Muscle of back (tissue), 13 donors: ENCODE measurements at places on chromosomes 2 and 18.

- DNase-seq: no peak
Measured at GRCh38 chr2:152319822-152320570, 15.0 kb upstream of the FMNL2 start.

DNA sequence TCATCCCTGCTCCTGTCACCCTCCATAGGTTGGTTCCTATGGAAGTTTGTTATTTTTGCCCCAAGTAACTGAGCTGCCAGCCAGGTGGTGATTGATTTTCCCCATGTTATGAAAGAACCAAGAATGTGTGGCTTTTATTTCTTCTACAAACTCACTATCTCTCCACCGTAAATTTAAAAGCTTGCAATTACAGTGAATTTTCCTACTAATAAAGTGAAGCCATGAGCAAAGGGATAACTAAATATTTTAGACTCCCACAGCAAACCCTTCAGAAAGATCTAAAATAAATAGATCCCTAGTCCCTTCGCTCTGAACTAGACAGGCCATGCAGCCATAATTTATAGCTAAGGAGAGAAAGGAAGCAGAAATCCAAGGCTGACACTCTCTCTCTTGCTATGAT, 6.2 kb upstream of the KIAA2012 start:
- no peak for DNase-seq

DNA sequence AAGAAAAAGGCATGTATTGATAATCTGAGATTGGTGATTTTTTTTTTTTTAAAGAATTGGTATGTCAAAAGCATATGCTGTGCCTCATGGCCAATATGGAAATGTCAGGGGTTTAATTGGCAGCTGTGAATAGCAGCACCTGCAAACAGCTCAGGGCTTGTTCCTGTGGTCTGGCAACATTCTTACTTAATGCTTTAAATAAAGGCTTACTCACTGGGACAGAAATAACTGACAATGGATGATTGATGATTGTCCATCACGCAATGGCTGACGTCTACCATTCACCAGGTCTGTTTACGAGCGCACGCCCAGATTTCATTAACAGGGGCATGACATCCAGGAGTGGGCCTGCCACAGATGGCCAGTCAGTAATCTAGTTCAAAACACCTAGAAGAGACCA, 66.7 kb downstream of the ETAA1 start:
- DNase-seq: no peak

DNA sequence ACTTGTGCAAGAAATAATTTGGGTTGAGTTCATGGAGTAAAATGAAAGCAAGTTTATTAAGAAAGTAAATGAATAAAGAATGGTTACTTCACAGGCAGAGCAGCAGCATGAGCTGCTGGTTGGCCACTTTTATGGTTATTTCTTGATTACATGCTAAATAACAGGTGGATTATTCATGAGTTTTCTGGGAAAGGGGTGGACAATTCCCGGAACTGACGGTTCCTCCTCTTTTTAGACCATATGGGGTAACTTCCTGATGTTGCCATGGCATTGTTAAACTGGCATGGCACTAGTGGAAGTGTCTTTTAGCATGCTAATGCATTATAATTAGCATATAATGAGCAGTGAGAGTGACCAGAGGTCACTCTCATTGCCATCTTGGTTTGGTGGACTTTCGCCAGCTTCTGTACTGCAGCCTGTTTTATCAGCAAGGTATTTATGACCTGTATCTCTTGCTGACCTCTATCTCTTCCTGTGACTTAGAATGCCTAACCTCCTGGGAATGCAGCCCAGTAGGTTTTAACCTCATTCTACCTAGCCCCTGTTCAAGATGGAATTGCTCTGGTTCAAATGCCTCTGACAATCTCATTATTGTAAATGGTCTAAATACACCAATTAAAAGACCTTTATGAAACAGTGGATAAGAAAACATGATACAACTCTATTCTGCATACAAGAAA, 114.1 kb upstream of the FIGN start:
- no peak for DNase-seq

DNA sequence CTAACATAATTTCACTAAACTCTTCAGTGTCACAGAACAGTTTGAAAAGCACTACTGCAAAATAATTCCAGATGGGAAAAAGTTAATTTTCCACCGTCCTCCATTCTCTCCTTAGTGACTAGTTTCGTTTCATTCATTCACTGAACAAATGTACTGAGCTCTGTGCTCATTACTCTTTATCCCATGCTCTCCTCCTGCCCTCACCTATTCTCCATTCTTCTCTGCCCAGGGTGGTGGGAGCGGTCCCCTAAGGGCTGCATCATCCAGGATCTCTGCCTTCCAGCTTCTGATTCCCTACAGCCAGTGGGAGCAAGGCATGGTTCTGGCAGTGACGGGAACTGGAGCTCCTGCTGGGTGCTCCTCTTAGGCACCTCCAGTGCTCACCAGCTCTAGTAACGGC, 133.9 kb upstream of the TLK1 start:
- DNase-seq: no peak

- no peak for DNase-seq
Measured at GRCh38 chr2:12712881-12713280, 3.9 kb upstream of the TRIB2 start.

DNA sequence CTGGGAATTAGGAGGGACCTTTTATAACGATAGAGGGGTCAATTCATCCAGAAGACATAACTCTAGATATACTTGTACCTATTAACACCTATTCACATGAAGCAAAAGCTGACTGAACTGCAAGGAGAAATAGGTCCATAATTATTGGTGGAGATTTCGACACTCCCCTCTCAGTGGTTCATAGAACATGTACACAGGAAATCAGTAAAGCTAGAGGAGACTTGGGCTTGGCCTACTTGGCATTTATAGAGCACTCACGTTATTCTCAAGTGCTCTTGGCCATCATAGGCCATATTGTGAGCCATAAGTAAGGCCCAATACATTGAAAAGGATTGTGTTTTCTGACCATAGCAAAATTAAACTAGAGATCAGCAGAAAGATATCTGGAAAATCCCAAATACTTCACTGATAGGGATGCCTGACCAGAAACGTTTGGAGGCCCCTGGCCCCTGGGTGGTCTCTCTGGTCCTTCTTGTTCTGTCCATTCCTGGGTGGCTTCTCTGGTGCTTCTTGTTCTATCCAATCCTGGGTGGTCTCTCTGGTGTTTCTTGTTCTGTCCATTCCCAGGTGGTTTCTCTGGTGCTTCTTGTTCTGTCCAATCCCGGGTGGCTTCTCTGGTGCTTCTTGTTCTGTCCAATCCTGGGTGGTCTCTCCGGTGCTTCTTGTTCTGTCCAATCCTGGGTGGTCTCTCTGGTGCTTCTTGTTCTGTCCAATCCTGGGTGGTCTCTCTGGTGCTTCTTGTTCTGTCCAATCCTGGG, 49.0 kb downstream of the SNED1 start:
- no peak for DNase-seq

DNA sequence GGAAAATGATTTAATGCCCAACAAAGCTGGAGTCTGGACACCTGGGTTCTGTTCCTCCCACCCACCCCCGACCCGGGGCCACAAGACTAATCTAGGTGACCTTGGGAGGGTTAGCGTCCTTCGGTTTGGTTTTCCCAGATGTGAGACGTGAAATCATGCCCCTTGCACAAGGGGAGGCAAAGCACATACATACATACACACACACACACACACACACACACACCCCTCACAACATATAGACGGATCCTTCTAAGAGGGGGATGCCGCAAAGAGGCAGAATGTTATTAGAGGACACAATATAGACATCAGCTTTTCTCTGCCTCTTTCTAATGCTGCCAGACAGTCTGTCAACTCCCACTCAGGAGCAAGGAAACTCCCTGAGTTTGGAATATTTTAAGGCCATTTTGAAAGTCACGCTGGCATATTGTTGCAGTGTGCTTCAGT, 616 bp upstream of the RBMS1 start:
- DNase-seq: peak; percentile 21

DNA sequence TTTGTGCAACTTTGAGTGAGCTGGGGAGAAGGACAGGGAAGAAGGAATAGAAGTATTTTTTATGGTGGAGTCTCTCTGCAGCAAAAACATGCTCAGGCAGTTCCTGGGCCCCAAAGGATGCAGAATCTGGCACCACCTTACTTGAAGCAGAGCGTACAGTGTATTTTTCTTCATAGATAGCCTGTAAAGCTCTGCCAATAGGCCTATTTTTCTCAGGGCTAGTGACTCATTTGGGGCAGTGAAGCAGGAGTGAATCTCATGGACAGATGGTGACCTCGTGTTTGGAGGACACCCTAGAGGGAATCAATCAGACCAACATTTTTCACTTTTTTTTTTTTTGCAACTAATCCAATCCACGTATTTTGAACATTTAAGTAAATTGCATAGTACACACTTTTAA, 268.1 kb upstream of the CXCR4 start:
- DNase-seq: peak; percentile 45

GRCh38 chr2:30325600-30326328, 94.4 kb downstream of the LBH start:
- no peak for DNase-seq

DNA sequence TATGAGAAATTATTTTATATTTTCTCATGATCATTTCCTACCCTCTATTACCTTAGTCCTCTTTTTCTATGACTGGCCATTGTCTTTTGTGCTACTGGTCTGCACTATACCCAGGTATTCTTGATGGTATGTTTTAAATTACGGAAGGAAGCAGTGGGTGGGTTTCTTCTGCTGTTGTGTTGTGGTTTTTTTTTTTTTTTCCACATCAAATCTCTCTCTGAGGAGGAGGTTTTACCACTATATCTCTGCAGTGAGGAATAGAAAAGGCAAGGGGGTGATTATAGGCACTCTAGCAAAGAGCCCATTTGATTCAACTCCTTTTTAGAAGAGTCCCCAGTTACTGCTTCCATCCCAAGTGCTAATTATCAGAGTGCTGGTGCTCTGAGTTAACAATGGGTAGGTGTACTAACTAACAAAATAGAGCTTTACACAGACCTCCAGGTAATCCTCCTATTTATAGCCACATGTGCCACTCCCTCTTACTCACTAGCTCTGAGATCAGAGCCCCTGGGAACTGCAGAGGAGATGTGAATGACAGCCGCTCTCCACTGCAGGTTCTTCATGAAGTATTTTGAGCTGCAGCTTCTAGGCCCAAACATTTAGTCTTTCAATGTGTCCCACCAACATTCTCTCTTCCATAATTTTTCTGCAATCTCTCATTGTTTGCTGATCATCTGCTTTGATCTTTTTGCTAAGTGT, 301.6 kb upstream of the GULP1 start:
- DNase-seq: no peak

- DNase-seq: no peak
Measured at GRCh38 chr18:34620258-34620861, 89.7 kb upstream of the DTNA start.

DNA sequence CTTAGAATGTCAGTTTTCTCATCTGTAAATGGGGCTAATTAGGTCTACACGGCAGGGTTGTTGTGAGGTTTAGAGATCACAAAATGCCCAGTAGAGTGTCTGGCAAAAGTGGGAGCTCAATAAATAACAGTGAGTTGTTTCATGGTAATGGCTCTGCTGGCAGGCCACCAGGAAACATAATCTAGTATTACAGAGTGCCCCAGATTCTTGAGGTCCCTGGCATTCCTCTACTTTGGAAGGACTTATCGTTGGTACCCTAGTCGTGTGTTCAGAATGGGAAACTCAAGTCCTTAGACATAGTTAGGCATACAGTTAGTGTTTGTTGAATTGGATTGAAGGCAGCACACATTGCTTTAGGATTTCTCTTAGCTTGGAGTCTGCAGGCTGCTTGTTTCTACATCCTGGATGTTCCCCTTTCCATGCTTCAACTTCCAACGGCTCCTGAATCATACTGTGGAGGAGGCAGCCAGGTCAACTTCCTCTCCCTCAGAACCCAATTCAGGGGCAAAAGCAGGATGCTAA, 161.5 kb upstream of the FOSL2 start:
- DNase-seq: peak; percentile 29

- DNase-seq: no peak
Measured at GRCh38 chr18:37453752-37454151, 111.8 kb downstream of the CELF4 start.

DNA sequence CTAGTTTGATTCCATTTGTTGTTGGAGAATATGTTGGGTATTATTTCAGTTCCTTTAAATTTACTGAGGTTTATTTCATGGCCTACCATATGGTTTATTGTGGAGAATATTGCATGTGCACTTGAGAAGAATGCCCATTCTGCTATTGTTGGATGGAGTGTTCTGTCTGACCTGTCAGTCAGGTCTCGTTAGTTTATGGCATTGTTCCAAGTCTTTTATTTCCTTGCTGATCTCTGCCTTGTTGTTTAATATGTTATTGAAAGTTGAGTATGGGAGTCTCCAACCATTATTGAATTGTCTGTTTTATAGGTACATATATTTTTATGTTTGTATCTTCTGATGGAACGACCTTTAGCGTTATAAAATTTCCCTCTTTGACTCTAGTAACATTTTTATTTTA, 86.3 kb downstream of the PTPN4 start:
- DNase-seq: no peak

GRCh38 chr18:13232971-13233786, 14.6 kb downstream of the LDLRAD4 start:
- DNase-seq: no peak

GRCh38 chr2:152062125-152063091, 36.4 kb downstream of the CACNB4 start:
- DNase-seq: peak; percentile 70

DNA sequence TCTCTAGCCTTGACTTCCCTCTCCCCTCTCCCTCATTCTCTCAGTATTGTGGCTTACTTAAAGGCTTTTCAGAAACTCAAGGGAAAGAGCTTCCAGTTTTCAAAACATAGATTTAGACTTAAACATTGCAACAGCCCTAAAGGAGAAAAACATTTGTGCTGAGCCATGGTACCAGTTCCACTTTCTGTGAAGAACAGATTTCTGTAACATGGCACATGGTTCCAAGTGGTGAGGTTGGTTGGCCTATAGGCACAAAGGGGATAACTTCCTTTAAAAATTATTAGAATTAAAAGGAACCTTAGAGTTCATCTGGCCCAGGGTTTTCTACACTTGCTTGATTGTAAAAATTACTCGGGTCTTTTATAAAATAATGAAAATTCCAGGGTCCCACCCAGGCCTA, 138.6 kb upstream of the CDCA7 start:
- no peak for DNase-seq

DNA sequence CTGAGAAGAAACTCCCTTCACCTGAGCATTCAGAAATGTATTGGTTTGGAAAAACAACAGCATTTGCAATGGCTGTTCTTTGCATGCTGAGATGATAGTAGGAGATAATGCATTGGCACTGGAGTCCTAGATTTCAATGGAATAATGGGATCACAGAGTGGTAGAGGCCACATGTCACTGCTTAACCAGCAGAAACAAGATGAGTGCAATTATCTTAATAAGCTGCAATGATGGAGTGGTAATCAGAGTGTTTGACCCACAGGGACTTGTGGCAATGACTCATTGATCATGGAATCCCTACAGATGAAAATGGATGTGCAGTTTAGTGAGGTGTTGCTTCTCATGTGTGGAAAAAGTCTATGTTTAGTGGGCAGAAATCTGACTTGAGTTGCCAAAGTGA, 218.8 kb upstream of the ZEB2 start:
- no peak for DNase-seq
